ENCODE measurements at places on chromosomes 5 and 9.

- no peak for DNase-seq
Observed at GRCh38 chr9:14748373-14748772, 25.8 kb upstream of the CER1 start.

DNA sequence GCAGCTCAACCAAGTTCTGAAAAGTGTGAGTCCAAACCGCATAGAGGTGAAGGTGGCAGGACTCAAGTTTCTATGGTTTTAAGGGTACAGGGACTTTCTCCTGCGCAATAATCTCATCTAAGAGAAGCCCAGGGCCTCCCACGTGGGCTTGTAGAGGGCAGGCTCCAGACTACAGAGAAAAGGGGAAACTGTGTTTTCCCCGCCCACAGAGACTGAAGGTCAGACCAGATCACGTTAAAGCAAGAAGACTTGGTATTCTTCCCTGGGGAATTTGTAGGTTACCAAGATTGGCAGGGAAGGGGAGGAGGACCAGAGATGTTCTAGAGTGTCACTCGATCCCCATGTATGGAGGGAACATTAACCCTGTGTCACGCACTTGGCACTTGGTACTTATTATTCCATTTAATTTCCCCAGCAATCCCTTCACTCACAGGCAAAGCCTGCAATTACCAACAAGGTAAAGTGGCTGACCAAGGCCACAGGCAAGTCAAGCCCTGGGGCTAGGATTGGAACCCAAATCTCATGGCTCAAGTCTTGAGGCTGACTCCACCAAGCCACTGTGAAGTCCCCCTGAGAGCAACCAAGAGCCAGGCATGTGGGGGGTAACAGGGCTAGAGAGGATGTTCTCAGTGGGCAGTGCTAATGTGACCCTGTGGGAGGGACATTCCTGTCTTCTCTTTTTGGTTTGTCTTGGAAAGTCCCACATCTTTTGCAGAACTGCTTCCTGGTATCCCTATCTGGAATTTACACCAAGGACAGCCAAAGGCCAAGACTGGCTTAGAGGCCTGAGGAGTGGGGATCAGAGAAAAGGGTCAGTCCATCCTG lies 18.3 kb upstream of the NEK6 start:
- DNase-seq = no peak

GRCh38 chr9:34119713-34120112 lies 6.8 kb downstream of the DCAF12 start:
- DNase-seq = no peak

- DNase-seq = no peak
Observed at GRCh38 chr5:2840372-2840915, 89.0 kb upstream of the IRX2 start.

DNA sequence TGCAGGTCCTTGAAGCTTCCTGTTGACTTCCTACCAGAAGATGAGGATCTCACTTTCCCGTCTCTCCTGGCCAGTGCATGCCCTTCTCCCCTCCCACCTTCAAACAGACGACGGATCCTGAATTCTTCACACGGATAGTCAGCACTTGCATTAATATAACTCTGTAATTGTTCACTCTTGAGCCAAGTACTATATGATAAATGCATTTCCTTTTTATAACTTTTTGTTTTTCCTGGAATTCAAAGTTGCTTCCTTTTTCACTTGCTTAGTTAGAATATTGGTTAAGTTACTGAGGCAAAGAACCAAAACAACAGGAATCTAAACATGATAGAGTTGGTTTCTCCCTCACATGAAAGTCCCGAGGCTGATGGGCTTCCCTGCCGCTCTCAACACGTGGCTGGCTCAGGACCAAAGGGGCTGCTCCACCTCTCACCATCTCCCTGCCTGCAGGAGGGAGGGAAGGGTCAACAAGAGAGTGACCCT lies 20.2 kb upstream of the EGFL7 start:
- no peak for DNase-seq

- DNase-seq = no peak
Observed at GRCh38 chr5:151158287-151158661, 695 bp upstream of the ANXA6 start.

DNA sequence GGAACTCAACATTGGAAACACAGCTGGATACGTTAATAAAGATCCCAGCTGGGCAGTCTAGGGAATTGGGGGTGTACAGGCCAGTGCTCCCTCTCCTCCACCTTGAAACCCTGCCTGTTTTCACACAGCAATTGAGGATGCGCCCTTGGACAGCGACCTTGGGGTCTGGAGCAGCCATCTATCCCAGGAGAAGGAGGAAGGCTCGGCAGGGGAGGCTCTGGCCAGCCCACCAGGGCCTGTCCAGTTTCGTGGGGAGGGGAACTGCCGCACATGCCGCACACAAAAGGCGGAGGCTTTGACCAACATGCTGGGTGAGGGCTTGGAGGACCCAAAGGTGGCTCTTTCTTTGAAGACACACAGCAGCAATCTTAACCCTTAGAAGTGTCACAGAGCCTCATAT lies 1.4 kb downstream of the COL23A1 start:
- DNase-seq = no peak

DNA sequence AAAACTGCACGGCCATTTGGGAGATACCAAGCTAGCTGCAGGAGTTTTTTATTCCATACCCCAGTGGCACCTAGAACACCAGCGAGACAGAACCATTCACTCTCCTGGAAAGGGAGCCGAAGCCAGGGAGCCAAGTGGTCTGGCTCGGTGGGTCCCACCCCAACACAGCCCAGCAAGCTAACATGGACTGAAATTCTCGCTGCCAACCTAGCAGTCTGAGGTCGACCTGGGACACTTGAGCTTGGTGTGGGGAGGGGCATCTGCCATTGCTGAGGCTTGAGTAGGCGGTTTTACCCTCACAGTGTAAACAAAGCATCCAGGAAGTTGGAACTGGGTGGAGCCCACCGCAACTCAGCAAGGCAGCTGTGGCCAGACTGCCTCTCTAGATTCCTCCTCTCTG lies 108.9 kb upstream of the CHD1 start:
- no peak for DNase-seq

- DNase-seq = no peak
Observed at GRCh38 chr5:14597080-14597479, 15.5 kb downstream of the OTULINL start.

GRCh38 chr9:108535526-108535925 lies 320.3 kb downstream of the ACTL7B start:
- DNase-seq = no peak

- DNase-seq = no peak
Observed at GRCh38 chr5:21919414-21920022, 933.6 kb downstream of the CDH12 start.

GRCh38 chr5:116404792-116405191 lies 169.8 kb downstream of the SEMA6A start:
- DNase-seq = no peak
